Neural progenitor cell (in vitro differentiated cells): ENCODE measurements at places on chromosomes 11 and 22.

DNA sequence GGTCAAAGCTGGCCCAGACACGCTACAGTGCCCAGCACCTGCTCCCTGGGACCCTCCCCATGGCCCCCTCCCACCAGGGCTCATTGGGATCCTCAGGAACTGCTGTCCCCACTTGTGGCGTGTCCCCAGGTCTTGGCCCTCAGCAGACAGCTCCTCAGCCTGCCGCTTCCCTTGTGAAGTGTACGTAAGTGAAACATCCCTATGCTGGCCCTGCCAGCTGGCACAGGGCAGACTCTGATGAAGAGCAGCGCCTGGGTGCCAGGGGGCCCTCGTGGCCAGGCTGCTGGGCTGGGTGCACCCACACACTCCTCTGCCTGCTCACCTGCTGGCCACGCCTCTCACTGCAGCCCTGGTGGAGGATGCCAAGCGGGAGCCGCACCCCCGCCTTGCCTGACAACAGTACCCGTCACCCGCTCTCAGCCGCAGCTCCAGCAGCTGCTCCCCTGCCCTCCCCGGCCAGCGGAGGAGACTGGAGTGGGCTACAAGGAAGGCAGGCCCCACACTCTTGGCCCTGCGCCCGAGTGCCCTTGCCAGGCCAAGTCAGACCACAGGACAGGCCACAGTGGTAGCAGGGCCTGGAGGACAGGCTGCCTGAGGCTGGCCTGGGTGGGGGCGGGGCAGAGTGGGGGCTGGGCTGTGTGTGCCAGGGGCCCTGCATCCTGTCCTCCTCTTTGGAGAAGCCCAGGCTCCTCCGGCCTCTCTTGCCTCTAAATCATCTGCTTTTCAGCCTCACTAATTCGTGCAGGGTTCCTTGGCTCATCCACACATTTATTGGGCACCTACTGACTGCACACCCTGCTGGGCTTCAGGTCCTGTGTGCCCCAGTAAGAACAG is 39.5 kb downstream of the IGF2 start:
- DNase-seq, result no peak

DNA sequence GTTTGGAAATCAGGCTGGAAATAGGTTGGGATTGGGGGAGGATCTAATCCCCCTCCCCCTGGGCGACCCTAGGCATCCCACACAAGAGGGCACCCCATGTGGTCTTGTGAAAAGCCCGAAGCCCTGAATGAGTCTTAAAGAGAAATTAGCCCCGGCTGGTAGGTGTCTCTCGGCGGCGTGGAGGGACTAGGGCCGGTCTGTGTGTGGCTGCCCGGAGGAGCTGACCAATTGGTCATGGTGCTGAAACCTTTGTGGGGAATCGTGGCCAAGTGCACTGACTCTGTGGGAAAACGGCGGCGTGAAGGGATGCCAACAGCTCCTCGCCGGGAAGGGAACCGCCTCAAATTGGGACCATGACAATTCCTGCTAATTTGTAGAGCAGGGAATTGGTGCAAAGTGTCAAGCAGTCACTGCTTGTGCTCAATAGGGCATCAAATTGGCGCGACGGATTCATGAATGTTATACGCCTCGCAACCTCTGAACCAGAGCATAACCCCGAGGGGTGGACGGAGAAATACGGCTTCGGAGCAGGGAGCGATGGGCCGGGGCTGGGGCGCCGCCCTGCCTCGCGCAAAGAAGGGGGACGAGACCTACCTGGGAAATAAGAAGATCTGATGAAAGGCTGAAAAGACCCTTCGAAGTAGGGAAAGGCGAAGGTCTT is 1.5 kb downstream of the DBX1 start:
- DNase-seq, result peak; percentile 95

DNA sequence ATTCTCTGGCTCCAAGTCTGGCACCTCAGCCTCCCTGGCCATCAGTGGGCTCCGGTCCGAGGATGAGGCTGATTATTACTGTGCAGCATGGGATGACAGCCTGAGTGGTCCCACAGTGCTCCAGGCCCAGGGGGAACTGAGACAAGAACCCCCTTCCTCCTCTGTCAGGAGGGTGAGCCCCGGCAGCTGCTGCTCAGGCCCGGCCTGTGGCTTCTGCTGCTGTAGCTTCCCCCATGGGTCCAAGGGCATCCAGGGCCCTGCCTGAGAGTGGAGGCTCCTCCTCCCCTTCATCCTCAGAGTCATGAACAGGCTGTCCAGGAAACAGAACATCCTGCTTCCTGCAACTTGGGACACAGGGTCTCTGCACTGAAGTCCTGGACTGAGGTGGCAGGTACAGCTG is 113.6 kb downstream of the VPREB1 start:
- no peak for DNase-seq

DNA sequence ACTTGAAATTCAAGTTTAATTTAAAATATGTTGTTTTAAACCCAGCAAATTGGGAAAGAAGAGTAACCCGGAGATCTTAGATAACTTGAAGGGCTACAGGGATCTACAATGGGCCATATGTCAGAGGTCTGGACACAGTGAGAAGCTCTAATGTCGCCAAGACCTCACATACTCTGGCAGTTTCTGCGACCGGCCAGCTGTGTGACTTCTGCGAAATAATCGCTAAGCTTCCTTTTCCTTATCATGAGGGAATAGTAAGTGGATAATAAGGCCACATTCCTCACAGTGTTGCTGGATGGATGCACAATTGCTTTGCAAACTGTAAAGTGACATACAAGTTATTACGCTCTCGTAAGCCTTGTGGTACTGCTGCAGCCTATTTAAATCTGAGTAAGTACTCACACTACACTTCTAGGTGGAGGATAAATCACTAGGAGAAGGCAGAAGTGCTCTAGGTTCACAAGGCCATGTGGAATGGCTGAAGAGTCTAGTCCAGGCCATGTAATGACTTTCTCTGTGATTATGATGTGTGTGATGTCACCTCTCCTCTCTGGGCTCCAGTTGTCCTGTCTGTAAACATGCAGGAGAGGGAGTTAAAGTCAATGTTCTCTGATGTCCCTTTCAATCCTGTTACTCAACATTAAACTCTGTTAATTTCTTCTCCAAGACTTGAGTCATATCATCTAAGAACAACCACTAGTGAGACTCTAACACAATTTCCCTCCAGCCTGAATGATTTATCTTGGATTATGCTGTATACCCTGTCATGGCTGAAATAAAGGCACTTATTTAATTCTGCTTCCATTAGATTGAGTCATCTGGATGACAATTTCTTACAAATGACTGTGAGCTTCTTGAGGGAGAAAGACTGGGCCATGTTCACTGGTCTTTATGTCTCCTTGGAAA is 192.6 kb upstream of the NARS2 start:
- DNase-seq, result no peak

DNA sequence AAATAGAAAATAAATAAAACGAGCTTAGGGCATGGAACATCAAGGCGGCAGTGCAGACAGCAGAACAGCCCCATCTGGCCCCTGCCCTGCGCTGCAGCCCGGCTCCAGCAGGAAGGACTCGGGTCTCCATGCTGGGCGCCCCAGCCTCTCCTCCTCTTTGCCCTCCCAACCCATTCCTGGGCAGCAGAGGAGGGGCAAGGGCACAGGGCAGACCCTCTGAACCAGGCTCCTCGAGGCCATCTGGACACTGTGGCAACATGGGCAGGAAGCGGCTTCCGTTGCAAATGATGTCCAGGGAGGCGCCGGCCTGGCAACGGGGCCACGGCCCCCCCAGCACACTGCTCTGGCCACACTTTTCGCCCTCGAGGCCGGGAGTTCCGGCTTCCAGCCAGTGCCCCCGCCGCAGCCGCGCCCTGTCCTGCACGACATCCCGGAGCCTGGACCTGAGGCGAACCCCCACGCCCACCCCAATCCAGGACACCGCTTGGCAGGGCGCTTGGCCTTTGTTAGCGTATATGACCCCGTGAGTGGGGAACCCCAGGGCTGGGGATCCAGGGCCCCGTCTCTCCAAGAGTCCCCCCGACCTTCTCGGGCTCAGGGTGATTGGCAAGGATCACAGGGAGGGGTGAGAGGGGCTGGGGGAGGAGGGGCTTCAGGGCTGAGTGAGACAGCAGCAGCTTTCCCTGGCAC is 192.1 kb downstream of the IGLL1 start:
- DNase-seq, result no peak

DNA sequence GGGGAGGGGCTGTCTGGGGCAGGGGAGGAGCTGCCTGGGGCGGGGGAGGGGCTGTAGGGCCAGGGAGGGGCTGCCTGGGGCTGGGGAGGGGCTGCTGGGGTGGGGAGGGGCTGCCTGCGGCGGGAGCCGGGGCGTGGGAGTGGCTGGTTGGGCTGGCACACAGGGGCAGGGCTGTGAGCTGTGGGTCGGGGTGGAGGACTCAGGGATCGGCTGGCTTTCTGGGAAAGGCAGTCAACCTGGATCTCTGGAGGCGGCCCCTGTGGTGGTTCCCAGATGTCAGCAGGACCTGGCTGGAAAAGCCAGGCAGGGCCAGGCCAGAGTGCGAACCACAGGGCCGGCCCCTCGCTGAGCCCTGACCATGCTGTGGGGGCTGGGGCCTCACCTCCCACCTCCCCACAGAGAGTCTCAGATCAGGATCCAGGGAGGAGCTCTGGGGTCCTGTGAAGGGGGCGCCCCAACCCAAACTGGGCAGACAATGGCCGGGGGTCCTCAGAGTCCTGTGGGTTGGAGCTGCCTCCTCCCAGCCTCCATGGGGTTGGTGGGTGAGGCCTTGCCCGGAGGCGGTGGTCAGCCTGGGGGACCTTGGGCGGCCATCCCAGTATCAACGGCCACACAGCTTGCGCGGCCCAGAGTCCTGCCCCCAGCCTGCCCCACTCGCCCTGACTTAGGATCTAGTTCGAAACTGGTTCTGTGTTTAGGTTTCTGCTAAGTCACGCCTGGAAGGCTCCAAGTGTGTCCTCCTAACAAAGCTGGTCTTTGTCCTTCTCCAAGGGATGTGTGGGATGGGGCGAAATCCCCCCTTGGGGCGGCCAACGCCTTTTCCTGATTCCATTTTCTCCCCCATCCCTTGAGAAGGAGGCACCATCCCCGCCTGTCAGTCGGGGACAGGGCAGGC is 1.9 kb downstream of the MUC5B start:
- DNase-seq, result peak; percentile 56

DNA sequence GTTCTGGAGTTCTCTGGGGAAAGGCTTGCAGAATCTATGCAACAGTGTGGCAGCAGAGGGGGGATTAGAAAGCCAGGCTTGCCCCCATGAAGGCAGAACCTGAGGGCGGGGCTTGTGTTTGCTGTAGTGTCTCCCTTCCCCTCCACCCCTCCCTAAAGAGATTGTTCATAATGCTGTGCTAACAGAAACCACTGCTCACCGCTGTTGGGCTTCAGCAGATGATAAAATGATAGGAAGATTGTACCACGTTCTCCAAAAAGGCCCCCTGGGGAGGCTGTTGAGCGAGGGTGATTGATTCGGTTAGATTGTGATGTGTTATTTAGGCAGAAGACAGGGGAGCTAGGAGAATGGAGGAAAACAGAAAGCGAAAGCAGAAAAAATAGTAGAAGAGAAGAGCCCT is 215.2 kb upstream of the NCAM1 start:
- DNase-seq, result no peak

DNA sequence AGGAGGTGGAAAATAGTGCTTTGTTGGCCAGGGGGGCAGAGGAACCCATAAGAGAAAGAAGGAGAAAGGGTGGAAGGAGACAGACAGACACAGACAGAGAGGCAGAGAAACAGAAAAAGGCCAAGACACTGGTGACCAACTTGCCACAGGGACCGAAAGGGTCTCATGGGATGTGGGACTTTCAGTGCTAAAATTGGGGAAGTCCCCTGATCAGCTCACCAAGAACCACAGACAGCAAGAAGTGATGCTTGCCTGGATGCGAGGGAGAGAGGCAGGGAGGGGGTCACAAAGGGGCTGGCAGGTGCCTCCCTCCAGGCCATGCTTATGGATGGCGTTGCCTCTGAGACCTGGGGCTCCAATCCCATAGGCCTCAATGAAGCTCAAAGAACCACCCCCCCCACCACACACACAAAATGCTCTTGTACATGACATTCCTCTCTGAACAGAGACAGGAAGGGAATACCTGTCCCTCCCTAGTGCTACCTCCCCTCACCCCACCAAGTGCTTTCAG is 413.4 kb downstream of the MN1 start:
- DNase-seq, result no peak

GRCh38 chr22:30883586-30884145 is 84.9 kb downstream of the MORC2 start:
- DNase-seq, result no peak

GRCh38 chr11:10540546-10540914 is 457 bp downstream of the RNF141 start:
- DNase-seq, result peak; percentile 74

DNA sequence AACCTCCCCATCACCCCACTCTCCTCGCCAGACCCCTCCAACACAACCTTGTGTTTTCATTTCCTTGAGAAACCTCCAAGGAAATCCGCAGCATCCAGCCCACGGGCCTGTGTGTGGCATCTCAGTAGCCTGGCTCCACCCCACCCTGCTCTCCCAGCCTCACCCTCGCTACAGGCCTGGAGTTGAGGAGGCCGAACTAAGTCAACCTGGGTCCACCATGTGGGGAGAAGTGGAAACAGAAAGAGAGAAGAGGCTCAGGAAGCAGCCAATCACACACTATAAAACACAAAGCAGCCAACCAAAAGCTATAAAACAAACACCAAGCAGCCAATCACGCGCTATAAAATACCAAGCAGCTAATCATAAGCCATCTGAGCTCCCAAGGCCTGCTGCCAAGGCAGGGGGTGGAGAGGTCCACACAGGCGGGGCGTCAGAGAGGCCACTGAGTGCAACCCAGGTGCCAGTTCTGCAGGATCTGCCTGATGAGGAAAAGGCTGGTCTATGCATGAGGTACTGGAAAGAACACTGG is 72.0 kb downstream of the MICAL3 start:
- no peak for DNase-seq
